NCI-H446 treated with DMSO at 0.1 percent for 48 hours (cell line): ENCODE measurements at places on chromosomes 7 and 10.

DNA sequence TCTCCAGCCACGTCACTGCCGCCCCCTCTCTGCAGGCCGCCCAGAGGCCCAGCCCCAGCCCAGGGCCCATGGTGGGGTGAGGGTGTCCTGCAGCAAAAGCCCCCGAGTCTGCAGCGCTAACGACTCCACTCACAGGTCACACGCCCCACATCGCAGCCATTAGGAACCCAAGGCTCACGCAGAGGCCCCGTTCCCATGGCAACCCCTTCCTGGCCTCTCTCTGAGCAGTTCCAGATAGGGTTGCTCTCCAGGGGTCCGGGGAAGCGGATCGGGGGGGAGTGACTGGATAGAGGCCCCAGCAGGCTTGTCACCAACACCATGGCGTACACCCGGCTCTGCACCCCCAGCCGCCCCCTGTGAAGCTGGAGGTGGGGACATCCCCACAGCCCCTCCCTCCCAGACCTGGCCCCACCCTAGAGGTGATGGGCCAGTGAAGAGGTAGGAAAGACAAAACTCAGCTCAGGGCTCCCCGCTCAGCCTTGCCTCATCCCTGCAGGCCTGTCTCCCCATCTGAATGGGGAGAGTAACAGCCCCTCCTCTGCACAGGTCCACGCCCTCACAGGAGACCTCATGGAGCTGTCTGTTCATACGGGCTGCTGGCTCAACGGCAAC, 41.2 kb downstream of the TNRC18 start:
- DNase-seq, result no peak

DNA sequence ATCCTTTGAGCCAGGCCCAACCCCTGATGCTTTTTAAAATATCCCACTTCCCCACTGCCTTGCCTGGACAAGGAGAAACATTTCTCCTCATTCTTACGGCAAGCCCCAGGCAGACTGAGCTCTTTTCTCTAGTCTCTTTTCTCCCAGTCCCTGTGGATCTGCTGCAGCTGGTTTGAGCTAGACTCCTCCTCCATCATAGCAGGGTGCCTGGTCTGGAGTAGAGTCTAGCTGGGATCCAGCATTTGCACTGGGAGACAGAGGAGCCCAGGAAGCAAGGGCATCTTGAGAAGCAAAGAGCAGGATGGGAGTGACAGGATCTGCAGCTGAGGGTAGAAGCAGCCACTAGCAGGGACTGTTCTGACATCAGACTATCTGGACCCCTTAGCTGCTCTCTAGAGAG, 562.3 kb upstream of the COBL start:
- DNase-seq, result no peak

DNA sequence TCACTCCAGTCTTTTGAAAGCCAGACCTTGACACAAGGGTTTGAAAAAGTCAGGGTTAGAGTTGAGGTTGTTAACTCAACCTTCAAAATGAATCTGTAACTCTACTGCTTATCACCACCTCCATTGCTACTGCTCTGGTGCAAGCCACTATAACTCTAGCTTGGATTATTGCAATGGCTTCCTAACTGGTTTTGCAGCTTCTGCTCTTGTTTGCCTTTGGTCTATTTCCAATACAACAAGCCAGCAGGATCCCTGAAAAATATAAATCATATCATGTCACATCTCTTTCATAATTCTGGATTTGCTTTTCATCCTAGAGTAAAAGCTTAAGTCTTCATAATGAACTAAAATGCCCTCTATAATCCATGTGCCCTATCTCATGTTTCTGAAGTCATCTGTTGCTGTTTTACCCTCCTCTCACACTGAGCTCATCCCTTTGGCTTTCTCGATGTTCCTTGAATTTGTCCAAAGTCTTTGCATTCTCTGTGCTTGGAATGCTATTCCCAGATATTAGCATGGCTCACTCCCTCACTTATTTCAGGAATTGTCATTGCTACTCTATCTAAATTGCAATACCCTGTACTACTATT, 10.9 kb downstream of the TAS2R60 start:
- no peak for DNase-seq

DNA sequence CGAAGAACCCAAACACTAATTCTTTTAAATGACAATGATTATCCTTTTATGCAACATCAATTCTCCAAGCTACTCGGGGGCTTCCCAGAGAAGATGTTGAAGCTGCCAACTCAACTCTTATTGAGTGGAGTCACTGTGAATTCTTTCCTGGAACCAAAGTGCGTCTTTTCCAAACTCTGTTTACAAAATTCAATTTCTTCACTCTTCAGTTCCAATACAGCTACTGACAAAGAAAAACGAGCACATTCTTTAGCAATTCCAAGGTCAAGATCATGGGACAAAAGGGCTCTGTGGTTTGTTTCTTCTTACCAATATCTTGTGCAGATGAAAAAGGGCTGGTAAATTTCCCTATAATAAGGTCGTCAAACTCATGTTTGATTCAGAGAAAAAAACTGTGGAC, 74.2 kb downstream of the FAS start:
- DNase-seq, result no peak

DNA sequence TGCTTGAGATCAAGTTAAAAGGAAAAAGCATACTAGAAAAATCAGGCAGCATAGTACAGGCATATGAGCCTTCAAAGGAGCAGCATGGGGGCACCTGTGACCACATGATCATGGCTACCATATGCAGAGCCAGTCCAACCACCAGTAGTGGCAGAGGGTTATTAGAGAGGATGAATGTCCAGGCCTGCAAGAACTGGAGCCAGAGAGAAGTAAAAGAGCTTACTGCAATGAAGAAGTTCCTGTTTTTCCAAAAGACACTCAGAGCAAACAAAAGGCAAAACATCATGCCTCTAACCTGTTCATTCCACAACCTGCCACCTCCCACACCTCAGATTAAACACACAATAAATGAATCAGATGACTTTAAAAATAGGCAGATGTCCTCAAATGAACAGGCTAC, 99.6 kb upstream of the NAMPT start:
- no peak for DNase-seq

DNA sequence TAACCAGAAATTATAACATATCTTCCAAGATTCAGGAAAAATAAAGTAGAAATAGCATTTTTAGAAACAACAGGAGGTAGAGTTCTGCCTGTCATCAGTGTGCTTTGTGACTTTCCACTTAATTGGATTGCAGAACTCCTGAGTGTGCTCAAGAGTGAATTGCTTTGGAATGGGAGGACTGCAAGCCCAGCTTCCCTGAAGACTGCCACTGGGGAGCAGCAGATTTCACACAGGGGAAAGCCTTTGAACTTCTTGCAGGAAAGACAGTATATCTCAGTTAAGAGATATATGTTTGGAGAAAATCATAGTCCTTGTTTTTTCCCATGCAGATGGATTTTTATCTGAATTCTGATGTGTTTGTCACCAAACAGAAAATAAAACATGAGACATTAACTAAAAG, 124.5 kb downstream of the TMEM168 start:
- no peak for DNase-seq

- no peak for DNase-seq
These were observed 94.1 kb upstream of the KLF6 start for GRCh38 chr10:3879073-3879472.

DNA sequence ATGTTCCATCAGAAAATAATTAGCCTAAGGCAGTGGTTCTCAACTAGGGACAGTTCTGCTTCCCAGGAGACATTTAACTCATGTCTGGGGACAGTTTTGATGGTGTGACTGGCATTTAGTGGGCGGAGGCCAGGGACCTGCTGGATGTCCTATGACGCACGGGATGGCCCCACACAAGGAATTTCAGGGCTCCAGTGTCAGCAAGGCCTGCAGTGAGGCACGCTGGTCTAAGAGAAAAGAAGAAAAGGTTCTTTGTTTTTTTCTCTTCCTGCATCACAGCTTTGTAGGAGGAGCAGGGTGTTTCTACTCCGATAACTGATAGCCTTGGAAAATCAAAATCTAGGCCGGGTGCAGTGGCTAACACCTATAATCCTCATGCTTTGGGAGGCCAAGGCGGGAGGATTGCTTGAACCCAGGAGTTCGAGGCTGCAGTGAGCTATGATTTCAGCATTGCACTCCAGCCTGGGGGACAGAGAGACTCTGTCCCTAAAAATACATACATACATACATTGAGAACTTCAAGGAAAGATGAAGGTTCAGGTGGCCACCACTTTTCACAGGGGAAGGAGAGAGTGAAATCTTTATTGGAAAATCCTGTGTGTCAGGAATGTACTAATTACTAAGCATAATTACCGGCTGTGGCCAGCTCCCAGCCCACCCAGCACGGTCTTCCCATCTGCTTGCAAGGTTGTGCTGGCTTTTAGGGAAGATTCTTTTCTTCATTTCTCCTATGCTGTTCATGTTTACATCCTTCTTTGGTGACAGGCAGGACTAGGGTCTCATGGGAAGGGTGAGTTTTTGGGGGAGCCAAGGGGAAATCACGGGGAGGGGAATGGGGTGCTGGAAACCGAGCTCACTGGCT, 150.4 kb downstream of the ACTR3B start:
- no peak for DNase-seq

DNA sequence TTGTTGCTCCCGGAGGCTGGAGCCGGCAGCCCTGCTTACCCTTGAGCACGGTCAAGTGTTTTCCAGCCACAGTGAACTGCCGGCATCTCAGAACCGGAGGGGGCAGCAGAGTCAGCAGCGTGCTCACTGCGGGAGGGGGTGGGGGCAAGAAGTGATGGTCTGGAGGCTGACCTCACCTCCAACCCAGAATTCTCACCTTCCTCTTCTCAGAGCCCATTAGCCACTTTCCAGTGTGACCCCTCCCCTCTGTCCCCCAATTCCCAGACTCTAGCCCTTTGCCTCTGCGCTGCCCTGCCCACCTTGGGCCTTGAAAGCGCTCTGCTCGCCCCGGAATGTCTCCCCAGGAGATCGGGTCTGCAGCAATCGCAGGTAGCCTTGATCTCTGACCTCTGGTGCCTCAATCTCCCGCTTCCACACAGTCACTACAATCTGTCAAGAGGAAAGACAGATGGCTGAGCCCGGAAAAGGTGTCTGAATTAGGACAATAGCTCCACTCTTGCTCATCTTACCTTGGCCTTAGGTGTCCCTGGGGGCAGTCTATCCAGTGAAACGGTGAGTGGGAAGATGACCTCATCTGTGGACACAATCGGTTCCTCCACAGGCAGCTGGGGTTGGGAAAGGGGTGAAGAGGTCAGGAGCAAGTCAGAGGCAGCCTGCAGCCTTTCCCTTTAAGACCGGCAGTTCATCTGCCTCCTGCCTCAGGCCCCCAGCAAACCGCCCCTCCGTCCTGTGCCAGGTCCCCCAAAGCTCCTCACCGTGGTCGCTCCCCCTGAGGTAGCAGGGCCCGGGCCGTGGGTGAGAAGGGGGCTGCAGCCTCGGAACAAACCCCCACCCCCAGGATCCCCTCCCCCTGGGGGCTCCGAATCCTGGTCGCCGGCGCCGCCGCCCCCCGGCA, 942 bp downstream of the TRAPPC14 start:
- no peak for DNase-seq

- no peak for DNase-seq
These were observed 70.6 kb downstream of the CCDC71L start for GRCh38 chr7:106590209-106590816.

GRCh38 chr7:152335900-152336571, 99.8 kb downstream of the KMT2C start:
- DNase-seq, result no peak

GRCh38 chr10:86262688-86263181, 103.9 kb downstream of the GRID1 start:
- no peak for DNase-seq

DNA sequence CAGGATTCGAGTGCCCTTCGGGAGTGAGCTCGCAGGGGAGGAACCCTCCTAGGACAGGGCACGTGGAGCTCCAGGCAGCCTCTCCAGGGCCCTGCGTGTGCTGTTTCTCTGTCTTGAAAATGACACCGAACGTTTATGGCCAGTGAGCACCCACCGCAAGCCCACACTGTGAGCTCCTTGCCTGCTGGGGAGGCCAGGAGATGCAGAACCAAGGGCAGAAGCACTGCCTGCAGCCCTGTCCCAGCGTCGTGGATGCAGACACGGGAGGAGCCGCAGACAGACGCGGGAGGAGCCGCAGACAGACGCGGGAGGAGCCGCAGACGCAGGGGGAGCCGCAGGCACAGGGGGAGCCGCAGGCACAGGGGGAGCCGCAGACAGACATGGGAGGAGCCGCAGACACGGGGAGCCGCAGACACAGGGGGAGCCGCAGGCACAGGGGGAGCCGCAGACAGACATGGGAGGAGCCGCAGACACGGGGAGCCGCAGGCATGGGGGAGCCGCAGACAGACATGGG, 314.4 kb downstream of the PTPRN2 start:
- no peak for DNase-seq

DNA sequence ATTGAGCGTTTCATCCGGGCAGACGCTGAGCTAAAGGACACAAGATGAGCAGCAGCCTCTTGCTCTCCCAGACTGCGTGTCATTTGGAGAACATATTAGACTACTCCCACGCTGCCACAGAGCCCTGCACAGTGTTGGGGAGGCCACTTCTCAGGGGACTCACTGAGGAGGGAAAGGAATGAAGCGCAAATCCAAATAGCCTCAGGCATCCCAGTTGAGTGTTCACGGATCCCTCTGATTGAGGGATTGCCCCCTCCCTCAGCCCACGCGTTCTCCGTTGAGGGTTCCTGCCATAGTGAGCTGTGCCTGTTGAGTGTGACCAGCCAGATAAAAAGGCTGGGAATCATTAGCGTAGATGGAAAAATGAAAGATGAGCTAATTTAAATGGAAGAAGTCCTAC, 563.4 kb downstream of the ACTR3B start:
- DNase-seq, result no peak

GRCh38 chr10:22320591-22321155, at the start of gene BMI1:
Gene BMI1, plus strand, starts transcription at chr10:22321099. Its CDS starts 5,351 bp downstream, at chr10:22326450.
- peak; percentile 70 for DNase-seq

GRCh38 chr10:92681306-92681834, 8.4 kb upstream of the HHEX start:
- no peak for DNase-seq

GRCh38 chr7:1754345-1754908, 84.3 kb downstream of the ELFN1 start:
- DNase-seq, result no peak

DNA sequence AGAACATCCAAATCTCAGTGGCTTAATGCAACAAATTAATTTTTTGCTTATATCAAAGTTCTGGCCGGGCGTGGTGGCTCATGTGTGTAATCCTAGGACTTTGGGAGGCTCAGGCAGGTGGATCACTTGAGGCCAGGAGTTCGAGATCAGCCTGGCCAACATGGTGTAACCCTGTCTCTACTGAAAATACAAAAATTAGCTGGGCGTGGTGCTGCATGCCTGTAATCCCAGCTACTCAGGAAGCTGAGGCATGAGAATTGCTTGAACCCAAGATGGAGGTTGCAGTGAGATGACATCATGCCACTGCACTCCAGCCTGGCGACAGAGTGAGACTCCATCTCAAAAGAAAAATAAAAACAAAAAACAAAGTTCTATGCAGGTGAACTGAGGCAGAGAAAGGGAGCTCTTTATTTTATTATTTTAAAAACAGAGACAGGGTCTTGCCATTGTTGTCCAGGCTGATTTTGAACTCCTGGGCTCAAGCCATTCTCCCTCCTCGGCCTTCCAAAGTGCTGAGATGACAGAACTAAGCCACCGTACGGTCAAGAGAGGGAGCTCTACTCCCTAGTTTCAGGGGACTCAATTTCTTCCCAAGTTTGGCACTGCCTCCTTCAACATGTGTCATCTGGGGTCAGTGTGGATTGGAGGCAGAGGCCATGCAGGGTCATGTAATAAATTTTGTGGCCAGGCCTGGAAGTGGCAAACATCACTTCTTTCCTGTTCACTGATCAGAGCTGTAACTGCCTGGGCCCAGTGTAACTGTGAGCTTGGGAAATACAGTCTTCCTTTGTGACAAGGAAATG, 2.4 kb downstream of the ADCK2 start:
- peak; percentile 31 for DNase-seq
